ENCODE measurements at places on chromosomes 6 and 20.

DNA sequence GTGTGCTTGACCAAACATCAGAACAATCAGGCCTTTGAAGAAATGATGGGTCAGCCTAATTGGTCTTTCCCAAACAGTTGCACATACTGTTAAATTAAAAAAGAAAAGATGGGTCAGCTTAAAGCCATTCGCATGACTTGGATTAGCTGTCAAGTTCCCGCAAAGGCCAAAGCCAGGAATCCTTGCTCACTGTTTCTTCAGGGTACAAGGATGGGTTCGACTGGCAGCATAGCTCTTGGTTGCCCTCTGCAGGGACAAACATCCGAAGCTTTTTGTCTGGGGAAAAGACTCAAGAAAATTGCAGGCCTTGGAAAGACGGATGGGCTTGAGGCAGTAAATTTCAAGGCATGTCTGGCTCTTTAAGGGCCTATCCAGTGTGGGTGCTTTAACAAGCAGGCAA, 168.0 kb downstream of the HDGFL1 start:
- DNase-seq, result no peak

DNA sequence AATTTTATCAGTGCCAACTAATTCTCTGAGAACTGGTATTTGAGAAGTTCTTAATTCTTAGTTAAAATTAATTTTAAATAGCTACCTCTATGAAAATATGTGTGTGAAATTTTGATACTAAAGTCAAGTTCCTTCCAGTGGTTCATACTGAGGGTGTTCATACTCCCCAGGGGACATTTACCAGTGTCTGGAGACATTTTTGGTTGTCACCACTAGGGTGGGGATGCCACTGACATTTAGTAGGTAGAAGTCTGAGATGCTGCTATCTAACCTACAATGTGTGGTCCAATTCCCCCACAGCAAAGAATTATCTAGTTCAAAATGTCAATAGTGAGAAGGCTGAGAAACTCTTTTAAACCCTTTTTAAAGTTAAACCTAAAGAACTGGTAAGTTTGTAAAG, 463.8 kb downstream of the ADGRB3 start:
- no peak for DNase-seq

- no peak for DNase-seq
These were observed 742.0 kb downstream of the KIF16B start for GRCh38 chr20:15831201-15831600.

- no peak for DNase-seq
These were observed 528 bp downstream of the NHSL1 start for GRCh38 chr6:138498629-138499302.

DNA sequence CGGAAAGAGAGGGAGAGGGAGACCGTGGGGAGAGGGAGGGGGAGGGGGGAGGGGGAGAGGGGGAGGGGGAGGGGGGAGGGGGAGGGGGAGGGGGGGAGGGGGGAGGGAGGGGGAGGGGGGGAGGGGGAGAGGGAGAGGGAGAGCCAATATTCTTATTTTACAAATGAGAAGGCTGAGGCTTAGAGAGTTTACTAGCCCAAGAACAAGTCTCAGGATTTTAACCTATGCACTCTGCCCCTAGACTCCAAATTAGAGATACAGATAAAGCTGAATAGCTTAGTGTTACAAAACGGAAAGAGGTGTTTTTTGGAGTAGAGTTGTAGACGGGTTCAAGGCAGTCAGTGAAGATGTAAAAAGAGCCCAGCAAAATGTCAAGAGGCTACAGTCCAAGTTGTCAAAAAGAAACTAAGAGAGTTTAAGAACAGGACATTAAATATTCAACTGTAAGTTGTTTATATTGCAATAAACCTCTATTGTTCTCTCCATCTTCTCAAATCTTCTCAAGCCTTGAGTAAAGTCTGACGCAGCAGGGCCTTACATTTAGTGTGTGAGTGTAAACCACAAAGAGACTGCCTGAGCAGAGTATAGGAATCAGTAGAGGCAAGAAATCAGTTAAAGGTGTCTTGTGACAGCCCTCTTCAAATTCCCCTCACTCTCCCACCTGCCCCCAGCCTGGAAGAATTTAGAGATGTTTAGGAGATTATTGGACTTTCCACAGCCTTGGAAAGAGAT, 34.9 kb upstream of the AKIRIN2 start:
- DNase-seq, result no peak

DNA sequence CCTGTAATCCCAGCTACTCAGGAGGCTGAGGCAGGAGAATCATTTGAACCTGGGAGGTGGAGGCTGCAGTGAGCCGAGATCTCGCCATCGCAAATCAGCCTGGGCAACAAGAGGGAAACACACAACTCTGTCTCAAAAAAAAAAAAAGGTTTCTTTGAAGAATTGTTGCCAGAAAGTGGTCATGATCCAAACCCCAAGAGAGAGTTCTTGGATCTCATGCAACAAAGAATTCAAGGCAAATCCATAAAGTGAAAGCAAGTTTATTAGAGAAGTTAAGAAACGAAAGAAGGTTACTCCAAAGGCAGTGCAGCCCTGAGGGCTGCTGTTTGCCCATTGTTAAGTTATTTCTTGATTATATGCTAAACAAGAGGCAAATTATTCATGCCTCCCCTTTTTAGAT, 14.5 kb upstream of the KIFC1 start:
- DNase-seq, result no peak

GRCh38 chr20:31602779-31603441, 2.2 kb upstream of the ID1 start:
- peak; percentile 69 for DNase-seq

GRCh38 chr6:136816656-136817055, 5.7 kb upstream of the PEX7 start:
- DNase-seq, result no peak

- DNase-seq, result no peak
These were observed 133.7 kb upstream of the AGPAT4 start for GRCh38 chr6:161407581-161407980.

GRCh38 chr20:38873050-38873581, 53.1 kb upstream of the FAM83D start:
- DNase-seq, result peak; percentile 90

GRCh38 chr6:152135755-152136448, 328.4 kb downstream of the ESR1 start:
- no peak for DNase-seq

DNA sequence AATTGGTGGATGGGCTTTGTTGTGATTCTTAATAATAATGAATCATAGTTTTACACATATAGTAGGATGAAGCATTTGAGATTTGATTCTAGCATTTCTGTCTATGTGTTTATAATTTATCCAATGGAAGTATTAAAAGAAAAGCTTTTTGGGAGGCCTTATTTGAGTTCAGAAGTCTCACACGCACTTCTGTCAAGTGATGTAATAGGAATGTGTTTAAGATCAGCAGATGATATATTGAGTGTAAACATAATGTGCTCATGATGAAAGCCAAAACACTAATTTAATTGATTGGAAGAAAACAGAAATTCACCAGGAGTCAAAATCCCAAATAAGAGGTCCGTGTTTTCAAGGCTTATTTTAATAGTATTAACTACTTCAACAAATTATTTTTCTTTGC, 435.6 kb upstream of the HSF2 start:
- no peak for DNase-seq

GRCh38 chr6:135250234-135250633, 69.1 kb downstream of the MYB start:
- DNase-seq, result no peak

DNA sequence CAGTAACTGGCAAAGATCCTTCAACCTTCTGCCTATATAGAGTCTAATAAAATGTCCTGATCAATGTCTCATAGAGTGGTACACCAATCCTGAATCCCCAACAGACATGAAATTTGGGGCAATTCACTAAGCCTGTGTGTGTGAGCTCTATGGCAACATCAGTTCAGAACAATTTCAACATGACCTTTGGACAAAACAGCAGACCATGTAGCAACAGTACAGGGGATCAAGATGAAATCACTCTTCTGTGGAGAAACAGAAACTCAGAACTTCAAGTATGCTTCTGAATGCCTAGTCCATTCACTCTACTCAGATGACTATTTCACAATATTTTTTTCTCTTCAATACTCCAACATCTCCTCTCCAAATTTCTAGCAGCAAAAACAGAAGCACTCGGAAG, 49.1 kb upstream of the OPRM1 start:
- DNase-seq, result no peak

GRCh38 chr6:132003516-132004178, 52.5 kb upstream of the CCN2 start:
- no peak for DNase-seq

- no peak for DNase-seq
These were observed 224.4 kb downstream of the BCAS1 start for GRCh38 chr20:53845980-53846379.

DNA sequence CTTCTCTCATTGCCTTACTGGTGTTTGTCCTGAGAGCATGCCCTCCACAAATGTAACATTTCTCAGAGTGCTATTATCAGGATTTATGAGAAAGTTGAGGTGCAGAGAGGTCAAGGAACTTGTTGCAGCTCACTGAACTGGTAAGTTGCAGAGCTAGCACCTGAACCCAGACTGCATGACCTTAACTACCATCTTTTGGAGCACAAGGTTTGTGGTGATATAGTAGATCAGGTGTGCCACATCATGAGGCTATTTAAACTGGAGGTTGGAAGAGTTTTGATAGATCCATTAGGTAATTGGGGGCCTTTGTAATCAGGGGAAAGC, 112.0 kb upstream of the CITED2 start:
- no peak for DNase-seq

GRCh38 chr6:3229566-3230178, 2.2 kb upstream of the TUBB2B start:
- DNase-seq, result peak; percentile 42

DNA sequence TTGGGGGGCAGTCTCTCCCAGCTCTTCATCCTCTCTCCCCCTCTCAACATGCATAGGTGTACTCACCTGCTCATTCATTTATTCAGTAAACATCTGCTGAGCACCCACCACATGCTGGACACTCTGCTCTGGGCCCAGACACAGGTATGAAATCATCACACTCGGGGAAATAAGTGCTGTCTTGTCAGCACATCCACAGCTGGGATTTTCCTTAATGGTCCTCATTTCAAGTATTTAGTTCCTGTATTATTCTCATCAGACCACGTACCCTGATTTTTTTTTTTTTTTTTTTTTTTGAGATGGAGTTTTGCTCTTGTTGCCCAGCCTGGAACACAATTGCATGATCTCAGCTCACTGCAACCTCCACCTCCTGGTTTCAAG, 19.4 kb downstream of the RAB5IF start:
- DNase-seq, result no peak

DNA sequence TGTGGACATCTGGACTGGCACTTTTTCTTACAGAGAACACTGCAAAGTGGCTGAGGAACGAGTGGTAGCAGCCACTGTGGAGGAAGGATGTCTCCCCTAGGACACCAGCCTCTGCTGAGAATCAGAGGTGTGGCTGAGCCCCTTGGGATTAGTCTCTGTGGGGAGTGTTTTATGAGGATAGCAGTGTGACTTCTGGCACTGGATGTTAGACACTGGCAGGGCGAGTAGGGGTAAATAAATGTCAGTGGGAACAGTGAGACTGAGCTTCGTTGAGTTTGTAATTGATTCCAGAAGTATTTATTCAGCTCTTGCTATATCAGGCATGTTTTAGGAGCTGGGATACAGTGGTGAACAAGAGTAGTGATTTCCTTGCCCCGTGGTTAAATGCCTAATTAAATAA, 124.0 kb downstream of the JARID2 start:
- DNase-seq, result no peak

- no peak for DNase-seq
These were observed 164.3 kb upstream of the OGFRL1 start for GRCh38 chr6:71124340-71124739.

DNA sequence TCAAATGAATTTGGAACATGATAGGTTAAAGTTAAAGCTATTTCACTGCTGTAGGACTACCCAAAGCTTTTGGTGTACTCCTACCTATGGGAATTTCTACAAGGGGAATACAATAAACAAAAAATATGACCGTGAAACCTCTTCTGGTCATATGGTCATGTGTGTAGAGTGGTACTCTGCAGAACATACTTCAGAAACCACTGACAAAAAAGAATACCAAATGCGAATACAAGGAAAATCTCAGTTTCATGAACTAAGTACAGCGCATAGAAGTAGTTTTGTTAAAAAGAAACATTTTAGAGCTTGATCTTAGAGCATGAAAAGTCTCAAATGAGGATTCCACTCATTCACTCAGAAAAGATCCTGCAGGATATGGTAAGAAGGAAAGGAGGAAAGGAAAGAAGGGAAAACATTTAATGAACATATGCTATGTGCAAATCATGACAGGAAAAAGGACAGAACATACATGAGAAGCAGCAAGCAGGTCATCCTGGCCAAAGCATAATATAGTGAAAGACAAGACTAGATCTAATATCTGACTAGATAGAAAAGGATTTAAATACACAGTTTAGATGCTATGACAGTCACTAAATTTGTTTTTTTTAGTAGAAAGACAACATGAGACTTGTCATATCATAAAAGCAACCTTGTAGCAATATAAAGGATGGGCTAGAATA, 36.5 kb downstream of the SNX14 start:
- DNase-seq, result no peak

DNA sequence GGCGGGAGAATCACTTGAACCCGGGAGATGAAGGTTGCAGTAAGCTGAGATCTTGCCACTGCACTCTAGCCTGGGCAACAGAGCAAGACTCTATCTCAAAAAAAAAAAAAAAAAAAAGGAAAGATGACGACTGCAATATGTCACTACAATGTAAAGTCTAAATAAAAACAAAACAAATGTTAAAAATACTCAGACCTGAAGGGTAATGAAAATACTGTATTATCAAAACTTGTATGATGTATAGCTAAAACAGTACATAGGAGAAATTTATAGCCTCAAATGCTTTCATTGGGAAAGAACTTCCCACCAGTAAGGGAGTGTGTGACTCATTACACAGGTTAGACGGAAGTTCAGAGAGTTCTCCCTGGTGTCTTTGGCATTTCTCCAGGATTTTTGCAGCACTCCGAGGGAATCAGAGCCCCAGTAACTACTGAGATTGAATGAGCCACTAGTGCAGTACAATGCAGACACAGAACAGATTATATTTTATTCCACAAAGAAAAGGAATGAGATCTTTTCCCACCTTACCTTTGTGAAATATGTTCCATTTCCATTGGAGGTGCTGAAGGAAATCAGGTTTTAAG, 12.5 kb upstream of the RALGAPB start:
- DNase-seq, result no peak

GRCh38 chr6:16493112-16493511, 254.7 kb downstream of the GMPR start:
- DNase-seq, result no peak

- DNase-seq, result no peak
These were observed 129.7 kb downstream of the SLC22A3 start for GRCh38 chr6:160477901-160478300.

DNA sequence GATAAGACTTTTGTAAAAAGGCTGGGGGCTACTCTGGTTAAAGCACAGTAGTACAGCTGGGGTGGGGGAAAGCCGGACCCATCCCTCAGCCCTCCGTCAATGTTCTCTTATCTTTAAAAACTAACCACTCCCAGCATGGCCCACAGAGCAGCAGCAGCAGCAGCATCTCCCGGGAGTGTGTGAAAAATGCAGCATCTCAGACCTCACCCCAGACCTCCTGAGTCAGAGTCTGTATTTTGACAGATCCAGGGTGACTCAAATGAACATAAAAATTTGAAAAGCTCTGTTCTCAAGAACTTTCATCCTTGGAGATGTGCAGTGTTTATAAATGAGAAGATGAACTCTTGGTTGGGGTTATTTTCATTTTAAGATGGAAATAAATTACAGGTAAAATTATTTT, 277.7 kb upstream of the ECI2 start:
- no peak for DNase-seq

- no peak for DNase-seq
These were observed 40.9 kb upstream of the CCN6 start for GRCh38 chr6:112013051-112013450.
